ENCODE measurements at places on chromosomes 2 and 18. TPM values are rescaled to one million over a fixed set of nuclear protein-coding genes. Genes with fewer than 3 reads are reported as not detected.

Gene CD302
- 0.92 TPM for total RNA-seq

Gene CYP26B1
- total RNA-seq, result 1.1 TPM

Gene DNER
- total RNA-seq, result 5.5 TPM

Gene UPP2
- total RNA-seq, result not detected

Gene ERFE
- total RNA-seq, result 113 TPM

Gene GRB14
- total RNA-seq, result 6.0 TPM

Gene ADD2
- total RNA-seq, result 9.9 TPM

Gene SLC14A1
- total RNA-seq, result not detected

Gene DOCK10
- total RNA-seq, result 1.2 TPM

Gene C2orf78
- not detected for total RNA-seq

Gene APCDD1
- 1.2 TPM for total RNA-seq

Gene CRYGC
- total RNA-seq, result not detected

Gene PAX3
- total RNA-seq, result not detected
